HT1080 (cell line): ENCODE measurements at places on chromosomes 3 and 15.

DNA sequence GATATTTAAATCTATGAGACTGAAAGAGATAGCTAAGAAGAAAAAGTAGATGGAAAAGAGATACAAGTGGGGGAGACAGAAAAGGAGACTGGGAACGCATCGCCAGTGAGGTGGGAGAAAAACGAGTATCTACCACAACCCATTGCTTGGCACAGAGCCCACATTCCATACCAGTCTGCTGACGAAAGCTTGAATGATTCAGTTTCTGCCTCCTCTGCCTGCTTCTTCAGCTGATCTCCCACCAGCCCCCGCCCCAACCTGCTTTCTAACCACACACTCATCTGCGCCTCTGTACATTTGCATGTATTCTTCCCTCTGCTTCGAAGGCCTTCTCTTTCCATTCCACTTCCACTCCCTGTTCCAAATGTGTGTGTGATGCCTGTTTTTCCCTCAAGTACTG lies 188.1 kb downstream of the USP13 start:
- DNase-seq, result peak; percentile 91

GRCh38 chr3:153972862-153973261 lies 148.3 kb upstream of the ARHGEF26 start:
- no peak for DNase-seq

DNA sequence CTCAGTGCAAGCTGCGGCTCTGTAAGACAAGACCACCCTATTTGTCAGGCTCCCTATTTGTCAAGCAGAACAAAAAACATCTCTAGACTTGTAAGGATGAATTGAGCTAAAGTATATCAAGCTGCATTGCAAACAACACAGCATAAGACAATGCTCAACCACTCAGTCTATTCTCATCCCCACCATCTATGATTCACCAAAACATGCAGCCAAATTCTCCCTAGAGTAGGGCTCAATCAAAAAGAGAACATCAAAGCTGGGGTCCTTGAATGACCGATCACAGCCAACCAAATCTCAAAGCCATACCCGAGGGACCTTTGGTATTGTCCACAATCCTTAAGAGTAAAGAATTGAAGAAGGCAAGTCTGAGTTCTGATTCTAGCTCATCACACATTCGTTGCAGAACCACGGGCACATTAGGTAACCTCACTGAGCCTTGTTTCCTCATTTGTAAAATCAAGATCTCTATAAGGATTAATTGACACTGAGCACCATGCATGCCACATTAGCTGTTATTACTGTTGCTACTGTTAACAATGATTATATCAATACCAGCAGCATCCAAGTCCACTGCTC lies 31.2 kb downstream of the RFTN1 start:
- no peak for DNase-seq

DNA sequence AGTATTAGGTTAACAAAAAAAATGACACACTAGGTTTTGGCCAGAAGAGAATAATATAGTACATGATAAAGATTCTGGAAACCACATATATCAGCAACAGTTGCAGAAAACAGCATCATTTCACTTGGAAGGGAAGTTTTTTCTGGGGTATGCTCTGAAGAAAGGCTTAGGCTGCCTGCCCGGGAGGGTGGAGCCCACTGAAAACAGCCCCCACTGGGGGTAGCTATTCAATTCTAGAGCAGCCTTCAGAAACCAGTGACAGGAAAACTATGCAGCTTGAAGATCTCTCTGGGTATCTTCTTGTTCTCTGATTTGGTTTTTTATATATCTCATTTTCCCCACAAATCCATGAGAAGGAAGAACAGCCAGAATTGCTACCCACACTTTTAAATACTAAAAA lies 43.2 kb downstream of the ZMAT3 start:
- DNase-seq, result no peak

DNA sequence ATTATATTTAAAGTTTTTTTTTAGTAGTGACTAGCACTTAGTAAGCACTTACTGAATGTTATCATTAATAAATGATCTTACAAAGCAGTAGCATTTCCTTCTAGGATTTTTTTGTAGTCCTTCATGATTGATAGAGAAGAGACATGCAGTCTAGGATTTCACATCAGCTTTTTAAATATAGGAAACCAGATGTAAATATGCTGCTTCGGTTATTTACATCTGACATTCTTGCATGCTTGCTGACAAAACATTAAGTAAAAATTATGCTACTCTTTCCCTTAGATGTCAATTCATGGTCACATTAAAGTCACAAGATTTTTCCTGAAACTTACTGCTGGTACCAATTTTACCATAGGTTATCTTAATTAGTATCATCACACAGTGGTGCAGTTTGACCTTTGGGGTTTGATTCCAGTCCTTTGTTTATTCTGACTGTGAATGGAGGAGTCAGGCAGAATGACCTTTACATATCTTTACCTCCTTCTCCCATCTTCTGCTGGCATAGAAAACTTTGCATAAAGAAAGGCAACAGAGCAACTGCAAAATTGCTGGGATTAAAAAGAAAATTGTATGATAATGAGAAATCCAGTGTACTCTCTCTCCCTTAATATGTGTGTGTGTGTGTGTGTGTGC lies 286.5 kb downstream of the LPP start:
- no peak for DNase-seq

- no peak for DNase-seq
These were observed 46.6 kb downstream of the SLCO2A1 start for GRCh38 chr3:133983126-133983525.

GRCh38 chr15:98150536-98150935 lies 190.0 kb downstream of the ARRDC4 start:
- DNase-seq, result no peak

- DNase-seq, result no peak
These were observed 55.7 kb downstream of the RLBP1 start for GRCh38 chr15:89165677-89166076.

DNA sequence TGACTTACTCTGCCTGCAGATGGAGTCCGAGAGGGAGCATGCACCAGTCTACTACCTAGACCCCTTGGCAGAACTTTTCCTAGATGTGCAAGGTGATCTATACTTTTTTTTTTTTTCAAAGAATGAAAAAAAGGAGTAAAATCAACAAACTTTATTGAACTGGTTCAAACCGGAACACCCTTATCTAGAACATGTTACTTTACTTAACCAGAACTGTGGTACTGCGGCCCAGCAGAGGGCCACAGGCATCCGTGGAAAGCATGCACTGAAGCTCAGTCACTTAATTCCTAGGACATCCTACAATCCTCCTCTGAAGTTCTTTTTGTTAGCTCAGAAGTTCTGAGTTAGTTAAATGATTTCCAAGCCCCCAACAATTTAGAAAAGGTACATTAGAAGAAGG lies 21.6 kb downstream of the CHAC1 start:
- DNase-seq, result no peak

DNA sequence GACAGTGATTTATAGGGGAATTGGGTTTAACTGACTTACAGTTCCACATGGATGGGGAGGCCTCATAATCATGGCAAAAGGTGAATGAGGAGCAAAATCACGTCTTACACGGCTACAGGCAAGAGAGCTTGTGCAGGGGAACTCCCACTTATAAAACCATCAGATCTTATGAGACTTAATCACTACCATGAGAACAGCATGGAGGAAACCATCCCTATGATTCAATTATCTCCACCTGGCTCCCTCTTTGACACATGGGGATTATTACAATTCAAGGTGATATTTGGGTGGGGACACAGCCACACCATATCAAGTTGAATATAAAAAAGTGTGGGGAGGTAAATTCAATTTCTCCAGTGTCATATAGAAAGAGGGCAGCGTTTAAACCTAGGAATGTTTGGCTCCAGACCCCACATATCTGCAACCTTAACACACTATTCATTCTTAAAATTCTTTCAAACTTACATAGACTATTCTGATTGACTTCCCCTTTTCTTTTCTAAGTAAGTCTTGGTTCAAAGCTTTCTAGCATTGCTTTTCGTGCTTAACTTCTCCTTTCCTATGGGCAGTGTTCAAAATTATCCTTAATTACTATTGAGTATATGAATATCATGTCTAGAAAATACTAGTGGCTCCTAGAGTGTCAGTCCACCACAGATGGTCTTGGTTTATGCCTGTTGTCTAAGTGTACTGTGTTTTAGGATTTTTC lies 446.7 kb upstream of the GBE1 start:
- DNase-seq, result no peak

DNA sequence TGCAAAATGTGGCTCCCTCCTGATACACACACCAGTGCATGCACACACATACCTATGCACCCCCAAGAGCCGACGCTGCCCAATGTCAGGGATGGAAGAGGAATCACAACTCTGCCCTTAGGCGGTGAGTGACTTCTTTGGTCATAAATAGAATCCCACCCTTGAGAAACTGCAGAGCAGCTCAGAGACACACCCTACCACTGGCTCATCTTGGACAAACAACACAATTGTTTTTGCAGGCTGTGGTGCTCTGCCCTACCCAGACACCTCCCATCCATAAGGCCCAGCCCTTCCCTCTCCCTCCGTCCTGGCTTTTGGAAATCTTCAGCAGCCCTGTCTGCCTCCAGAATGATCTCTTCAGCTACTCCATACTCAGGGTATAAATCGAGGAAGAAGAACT lies 73.8 kb upstream of the HRH1 start:
- DNase-seq, result peak; percentile 57

DNA sequence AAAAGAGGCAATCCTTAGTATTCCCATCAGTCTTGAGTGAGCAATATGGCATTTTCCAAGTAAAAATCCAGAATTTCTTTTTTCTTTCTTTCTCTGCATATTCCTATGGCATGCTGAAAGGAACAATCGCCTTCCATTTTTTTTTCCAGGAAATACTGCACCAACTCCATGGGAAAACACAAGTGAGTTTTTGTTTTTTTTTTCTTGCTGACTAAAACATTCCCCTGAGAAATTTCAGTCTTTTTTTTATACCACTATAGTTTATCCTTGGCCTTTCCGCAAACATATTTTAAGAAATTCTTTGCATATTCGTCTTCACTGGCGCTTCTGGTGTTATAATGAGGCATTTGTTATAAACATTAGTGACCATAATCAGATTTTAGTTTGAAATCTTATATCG lies 429.6 kb upstream of the MDFIC2 start:
- DNase-seq, result no peak

GRCh38 chr3:176274161-176274560 lies 923.1 kb downstream of the TBL1XR1 start:
- no peak for DNase-seq

- DNase-seq, result no peak
These were observed 63.4 kb upstream of the LEKR1 start for GRCh38 chr3:156762631-156763185.

DNA sequence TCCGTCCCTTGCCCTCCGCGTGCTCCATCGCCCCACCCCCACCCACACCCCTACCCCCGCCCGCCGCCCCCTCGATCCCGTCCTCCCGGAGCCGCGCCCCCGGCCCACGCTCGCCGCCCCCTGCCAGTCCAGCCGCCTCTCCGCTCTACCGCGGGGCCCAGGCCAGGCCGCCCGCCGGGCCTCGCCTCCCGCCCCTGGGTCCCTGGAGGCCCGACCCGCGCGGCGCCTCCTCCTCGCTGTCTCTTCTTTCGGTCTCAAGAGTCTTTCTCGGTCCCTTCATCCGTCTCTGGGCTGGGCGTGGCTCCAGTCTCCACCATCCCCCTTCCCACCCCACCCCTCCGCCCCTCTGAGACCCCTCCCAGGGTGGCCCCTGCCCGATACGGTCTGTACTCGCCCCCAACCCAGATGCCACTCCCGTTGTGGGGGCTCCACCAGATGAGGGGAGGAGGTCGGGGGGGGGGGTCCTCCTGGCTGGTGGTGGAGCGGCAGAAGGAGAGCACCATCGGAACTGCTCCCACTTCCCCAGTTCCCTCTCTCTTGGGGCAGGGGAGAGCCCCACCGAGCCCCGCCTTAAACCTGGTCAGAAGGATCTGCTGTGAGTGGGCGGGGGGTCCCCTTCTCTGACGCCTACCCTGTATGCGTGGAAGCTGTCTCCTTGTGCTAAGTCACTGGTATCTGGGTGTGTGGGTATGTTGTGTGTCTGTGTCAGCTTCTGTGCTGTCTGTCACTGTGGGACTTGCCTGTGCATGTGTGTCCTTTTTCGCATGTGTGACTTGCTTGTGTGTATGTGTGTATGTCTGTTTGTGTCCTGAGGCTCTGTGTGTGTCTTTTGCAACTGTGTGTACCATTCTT lies 1.0 kb downstream of the PRKCD start:
- DNase-seq, result peak; percentile 32

DNA sequence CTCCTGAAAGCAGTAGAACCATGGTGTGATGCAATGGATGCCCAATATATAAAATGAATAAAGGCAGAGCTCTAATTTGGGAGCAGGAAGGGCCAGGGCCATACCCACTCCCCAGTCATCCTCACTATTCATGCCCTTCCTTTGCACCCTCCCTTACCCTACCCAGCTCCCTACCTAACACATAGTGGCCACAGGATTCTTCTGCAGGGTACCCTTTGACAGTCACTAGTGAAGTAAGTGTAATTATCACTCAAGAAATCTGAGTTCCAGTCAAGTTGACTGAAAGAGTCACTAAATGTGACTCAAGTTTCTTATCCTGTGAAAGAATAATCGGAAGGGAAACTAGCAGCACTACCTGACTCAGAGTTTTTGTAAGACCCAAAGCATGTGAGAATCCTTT lies 69.2 kb downstream of the RASA2 start:
- no peak for DNase-seq

DNA sequence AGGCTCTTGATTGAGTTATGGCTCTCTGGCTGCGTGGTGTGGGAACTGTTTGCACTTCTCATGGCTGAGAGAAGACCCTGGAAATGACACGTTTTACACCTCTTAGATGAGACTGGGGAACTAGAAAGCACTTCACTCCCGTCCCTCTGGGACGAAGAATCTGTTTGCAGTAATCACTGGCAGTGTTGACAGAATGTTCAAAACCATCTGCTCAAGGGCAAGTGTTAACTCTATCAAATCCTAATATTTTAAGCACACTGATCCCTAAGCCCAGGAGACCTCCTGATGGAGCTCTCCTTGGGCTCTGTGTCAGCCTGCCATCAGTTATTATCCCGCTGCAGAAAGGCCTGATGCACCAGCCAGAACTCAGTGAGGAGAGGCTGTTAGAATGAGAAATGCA lies 323.8 kb upstream of the DNAJC19 start:
- no peak for DNase-seq
